ENCODE measurements at places on chromosomes 4 and X. TPM values are rescaled to one million over a fixed set of nuclear protein-coding genes. Genes with fewer than 3 reads are reported as not detected.
A peak's percentile ranks its signal among the peaks of the same experiment; 100 is the strongest.

GRCh38 chr4:189533603-189534002 is 407.1 kb upstream of the FRG1 start:
- H3K27me3 ChIP-seq, result no peaks in the 10 kb centered on the region
- H3K36me3 ChIP-seq, result peaks cover 6% of the 10 kb centered on the region
- H3K27ac ChIP-seq, result no peak overlapping the region
- H3K4me3 ChIP-seq, result no peak overlapping the region
- H3K4me1 ChIP-seq, result no peaks in the 10 kb centered on the region

- H3K4me1 ChIP-seq, result no peaks in the 10 kb centered on the region
- no peaks in the 10 kb centered on the region for H3K36me3 ChIP-seq
- H3K27ac ChIP-seq, result no peak overlapping the region
- no peak for DNase-seq
- no peaks in the 10 kb centered on the region for H3K27me3 ChIP-seq
These were observed 18.5 kb upstream of the CXCL8 start for GRCh38 chr4:73721909-73722308.

DNA sequence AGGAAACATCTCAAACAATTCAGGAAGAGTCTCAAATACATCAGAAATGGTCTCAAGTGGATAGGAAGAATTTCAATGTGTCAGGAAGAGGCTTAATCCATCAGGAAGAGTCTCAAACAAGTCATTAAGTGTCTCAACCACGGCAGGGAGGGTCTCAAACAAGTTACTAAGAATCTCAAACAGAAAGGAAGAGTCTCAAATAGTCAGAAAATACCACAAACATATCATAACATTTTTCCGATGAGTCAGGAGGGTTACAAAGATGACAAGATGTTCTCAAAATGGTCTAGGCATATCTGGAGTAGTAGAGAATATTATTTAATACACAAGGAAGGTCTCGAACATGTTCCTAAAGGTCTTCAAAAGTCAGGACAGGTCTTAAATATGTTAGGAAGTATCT is 109.3 kb upstream of the USP9X start:
- no peak overlapping the region for H3K4me3 ChIP-seq
- H3K27me3 ChIP-seq, result no peaks in the 10 kb centered on the region
- H3K27ac ChIP-seq, result no peak overlapping the region

GRCh38 chr4:145823743-145824142 is 114.9 kb downstream of the ZNF827 start:
- H3K27me3 ChIP-seq, result no peaks in the 10 kb centered on the region
- H3K4me1 ChIP-seq, result peaks cover 25% of the 10 kb centered on the region
- H3K36me3 ChIP-seq, result peaks cover 9% of the 10 kb centered on the region
- H3K27ac ChIP-seq, result peak overlapping the region; percentile 25

DNA sequence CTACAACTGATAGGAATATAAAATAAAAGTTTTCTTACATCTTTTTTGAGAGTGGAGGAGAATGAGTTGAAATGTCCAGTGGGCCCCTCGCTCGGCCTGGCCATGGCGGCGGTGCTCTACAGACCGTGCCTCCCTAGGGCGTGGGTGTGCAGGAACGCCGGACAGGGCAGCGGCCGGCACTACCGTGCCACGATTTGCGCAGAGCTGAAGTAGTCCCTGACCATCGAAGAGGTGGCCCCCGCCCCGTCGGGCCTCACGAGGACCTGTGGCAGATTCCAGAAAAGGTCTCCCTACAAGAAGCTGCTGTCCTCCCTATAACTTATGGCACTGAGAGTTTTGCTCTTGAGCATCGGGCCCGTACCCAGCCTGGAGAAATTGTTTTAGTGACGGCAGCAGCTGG is 228.9 kb upstream of the ARHGAP24 start:
- no peak for DNase-seq
- no peaks in the 10 kb centered on the region for H3K4me1 ChIP-seq
- H3K27ac ChIP-seq, result no peak overlapping the region
- H3K36me3 ChIP-seq, result no peaks in the 10 kb centered on the region

- no peaks in the 10 kb centered on the region for H3K36me3 ChIP-seq
- H3K27ac ChIP-seq, result no peak overlapping the region
- H3K4me3 ChIP-seq, result no peak overlapping the region
These were observed 170.1 kb downstream of the ATP10D start for GRCh38 chr4:47654972-47655693.

The TEC gene
- 0.25 TPM for total RNA-seq

The XKRX gene
- 0.41 TPM for total RNA-seq

The TRAM1L1 gene
- total RNA-seq, result 5.0 TPM
